ENCODE measurements at places on chromosomes 12 and 14.

DNA sequence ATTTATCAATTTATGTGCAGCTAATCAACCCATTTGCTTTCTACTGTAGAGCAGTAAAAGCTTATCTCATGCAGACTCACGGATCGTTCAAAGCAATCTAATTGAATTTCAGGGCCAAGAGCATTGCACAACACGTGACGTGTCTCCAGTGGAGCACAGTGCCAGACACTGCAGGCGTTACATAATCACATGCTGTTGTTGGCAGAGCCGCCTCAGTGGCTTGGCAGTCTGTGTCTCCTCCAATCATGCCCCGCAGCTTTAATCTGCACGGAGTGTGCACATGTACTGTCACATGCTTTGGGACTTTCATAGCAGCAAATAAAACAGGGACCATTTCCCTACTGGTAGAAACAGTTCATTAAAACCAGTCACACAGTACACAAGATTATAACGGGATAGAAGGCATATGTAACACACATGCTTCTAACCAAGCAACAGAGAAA, 309.3 kb downstream of the ITPR2 start:
- peak; percentile 94 for DNase-seq

GRCh38 chr12:65894088-65894487, 69.8 kb downstream of the HMGA2 start:
- DNase-seq: no peak

- peak; percentile 78 for DNase-seq
These were observed 52.1 kb downstream of the DAD1 start for GRCh38 chr14:22536853-22537338.

- no peak for DNase-seq
These were observed 248.8 kb downstream of the ANO6 start for GRCh38 chr12:45464699-45465098.

DNA sequence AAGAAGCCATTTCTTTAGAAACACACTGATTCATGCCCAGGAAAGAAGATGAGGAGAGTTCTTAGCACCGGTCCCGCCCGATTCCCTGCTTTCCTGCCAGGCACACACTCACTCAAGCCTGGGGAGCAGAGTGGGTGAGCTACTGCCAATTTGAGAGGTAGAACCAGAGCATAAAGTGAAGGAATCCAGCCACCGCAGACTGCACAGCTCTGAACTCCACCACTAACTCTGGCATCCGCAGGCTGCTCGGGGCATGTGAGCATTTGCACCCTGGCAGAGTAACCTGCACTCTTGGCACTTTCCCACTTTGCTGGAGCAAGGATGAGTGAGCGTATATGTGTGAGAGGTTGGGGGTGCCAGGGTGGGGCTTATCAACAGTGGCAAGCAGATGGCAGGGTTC, 4.0 kb upstream of the SYNDIG1L start:
- DNase-seq: no peak

- DNase-seq: no peak
These were observed 27.2 kb upstream of the RGS6 start for GRCh38 chr14:71905031-71905430.

DNA sequence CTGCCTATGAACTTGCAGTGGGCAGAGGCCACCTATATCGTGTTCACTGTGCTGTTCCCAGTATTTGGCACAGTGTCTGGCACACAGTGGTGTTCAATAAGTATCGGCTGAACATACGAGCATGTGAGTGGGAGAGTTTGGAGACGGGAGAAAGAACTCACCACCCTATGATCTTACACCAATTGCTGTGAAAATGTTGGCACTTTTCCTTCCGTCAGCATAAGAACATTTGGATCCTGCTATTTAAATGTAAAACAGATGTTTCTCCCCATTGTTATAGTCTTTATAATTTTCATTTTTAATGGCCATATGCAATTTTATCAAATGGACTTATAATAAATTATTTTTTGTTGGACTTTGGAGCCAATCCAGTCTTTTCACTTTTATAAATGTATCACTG, 144.4 kb downstream of the EFCAB11 start:
- DNase-seq: peak; percentile 74

DNA sequence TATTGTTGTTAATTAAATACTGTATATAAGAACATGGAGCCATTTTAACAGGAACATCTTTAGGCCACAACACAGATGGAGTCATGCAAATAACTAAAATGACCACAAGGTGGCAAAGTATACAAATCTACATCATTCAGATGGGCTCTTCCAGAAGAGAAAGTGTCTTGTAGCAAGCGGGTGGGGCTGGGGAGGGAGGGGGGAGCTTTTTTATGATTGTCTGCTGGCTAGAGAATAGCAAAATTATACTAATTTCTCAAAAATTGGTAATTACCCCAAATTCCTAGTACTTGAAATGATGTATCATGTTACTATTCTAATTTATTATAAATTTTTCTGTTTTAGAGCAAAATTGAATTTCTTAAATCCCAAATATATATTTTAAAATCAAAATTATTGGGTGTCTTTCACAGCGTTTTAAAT, 378.7 kb downstream of the PRKD1 start:
- peak; percentile 66 for DNase-seq

DNA sequence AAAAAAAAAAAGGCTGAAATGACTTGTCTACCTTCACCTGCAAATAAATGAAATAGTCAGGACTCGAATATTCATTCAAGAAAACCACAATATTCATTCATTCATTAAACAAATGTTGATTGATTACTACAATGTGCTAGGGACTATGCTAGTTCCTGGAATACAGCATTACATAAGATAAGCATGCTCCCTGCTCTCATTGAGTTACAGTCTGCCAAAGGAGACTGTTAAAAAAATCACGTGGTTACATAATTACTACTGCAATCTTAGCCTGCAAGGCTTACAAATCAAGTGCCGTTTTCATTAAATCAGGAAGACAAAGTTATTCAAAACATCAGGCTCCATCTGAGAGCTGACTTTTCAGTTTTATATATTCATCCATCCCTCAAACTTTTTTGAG, 70.4 kb upstream of the RIC8B start:
- no peak for DNase-seq

- DNase-seq: peak; percentile 62
These were observed 63.6 kb downstream of the CRADD start for GRCh38 chr12:93740751-93741150.

GRCh38 chr14:100871234-100872186, 32.0 kb downstream of the RTL1 start:
- DNase-seq: peak; percentile 42

DNA sequence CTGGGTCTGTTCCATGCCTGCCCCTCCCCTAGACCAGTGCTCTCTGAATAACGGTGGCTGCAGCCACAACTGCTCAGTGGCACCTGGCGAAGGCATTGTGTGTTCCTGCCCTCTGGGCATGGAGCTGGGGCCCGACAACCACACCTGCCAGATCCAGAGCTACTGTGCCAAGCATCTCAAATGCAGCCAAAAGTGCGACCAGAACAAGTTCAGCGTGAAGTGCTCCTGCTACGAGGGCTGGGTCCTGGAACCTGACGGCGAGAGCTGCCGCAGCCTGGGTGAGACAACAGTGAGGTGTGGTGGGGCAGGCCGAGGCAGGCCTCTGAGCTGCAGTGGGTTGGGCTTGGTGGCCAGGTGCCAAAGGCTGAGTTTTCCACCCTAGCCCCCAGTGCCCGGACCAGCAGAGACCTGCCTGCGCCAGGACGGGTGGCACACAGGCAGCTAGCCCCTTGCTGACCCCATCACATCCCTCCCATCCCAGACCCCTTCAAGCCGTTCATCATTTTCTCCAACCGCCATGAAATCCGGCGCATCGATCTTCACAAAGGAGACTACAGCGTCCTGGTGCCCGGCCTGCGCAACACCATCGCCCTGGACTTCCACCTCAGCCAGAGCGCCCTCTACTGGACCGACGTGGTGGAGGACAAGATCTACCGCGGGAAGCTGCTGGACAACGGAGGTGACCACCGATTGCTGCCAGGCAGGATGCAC, 28.2 kb upstream of the LRP1-AS start:
- peak; percentile 79 for DNase-seq

GRCh38 chr14:90381999-90382451, 14.8 kb upstream of the CALM1 start:
- no peak for DNase-seq

DNA sequence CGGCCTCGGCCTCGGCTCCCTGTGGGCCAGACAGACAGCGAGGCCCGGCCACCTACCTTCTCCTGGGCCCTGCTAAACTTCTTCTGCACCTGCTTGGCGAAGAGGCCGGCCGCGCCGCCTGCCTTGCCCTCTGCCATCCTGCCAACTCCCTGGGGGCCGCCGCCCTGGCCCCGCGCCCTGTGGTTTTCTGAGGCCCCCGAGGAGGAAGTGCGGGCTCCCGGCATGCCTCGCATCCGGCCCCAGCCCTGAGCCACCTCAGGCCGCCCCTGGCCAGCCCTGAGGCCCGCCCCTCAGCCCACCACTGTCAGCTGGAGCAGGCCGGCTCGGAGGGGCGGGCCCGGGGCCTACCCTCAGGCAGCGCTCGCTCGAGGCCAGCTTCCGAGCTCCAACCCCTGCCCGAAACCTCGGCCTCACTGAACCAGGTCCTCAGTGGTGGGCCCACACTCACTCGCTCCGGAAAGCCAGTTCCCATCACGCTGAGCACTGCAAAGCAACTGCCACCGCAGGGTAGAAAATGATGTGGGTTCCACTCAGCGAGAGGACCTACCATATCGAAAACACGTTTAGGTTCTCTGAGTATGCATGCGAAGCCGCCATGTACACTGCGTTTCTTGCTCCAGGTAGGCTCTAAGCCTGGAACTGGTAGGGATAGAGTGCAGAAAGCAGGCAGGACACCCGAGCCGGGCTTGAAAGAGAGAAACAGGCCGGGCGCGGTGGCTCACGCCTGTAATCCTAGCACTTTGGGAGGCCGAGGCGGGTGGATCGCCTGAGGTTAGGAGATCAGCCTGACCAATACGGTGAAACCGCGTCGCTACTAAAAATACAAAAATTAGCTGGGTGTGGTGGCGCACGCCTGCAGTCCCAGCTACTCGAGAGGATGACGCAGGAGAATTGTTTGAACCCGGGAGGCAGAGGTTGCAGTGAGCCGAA, at the start of gene BIN2:
Gene BIN2 (minus strand): TSS at position 209 of the 930 bp plus-strand sequence. CDS start 72 bp downstream, at position 137.
- DNase-seq: no peak

DNA sequence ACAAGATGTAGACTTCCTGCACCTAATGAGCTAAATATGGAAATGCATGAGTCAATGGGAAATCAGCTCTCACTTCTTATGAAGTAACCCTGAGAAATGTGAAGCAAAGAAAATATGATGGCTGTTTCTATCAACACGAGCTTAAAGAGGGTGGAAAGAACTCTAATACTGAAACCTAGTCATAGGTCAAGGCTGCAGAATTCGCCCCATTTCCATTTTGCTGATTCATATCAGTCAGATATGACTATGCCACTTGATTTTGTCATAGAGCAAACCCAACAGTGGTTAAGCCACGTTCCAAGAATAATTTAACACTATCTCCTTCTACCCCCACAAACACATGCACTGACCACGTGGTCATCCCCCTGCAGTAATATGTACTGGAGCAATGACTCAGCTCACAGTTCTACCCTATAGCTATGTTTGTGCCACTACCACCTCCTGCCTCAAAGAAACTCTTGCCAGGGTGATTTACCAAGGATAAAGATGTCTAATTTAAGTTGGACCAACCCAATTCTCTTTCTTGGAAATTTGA, 157.5 kb downstream of the TMTC3 start:
- DNase-seq: peak; percentile 97

DNA sequence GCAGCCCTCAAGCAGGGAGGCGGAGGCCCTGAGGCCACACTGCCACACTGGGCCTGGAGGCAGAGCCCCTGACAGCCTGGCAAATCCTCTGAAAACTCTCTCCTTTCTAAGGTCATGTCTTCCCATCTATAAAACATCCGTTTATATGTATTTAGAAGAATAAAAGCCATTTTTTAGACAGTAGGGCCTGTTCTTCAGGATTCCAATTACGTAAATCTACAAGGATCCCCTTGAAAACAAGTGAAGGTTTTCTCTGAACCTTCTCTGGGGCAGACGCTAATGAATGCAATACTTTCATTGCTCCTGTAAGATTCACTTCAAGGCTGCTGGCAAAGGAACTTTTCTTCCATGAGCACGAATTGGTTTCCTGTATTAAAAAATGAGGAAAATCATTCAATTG, 12.8 kb downstream of the EIF2B2 start:
- no peak for DNase-seq

DNA sequence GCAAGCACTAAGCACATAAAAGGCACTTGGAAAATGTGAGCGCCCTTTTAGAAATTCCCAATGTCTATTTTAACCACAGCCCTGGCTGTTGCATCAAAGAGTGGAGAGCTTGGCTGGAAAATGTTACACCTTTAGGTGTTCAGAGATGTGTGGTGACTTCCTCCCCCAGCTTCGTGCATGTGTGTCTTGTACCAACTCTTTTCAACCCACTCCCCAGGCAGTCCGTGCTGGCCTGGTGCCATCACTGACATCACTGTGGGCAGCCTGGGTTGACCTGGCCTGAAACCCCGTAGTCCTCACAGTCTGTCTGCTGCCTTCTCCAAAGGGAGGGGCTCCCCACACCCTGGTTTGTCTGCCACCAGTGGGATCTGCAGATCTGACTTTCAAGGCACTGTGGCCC, 101.8 kb downstream of the SCARB1 start:
- no peak for DNase-seq

DNA sequence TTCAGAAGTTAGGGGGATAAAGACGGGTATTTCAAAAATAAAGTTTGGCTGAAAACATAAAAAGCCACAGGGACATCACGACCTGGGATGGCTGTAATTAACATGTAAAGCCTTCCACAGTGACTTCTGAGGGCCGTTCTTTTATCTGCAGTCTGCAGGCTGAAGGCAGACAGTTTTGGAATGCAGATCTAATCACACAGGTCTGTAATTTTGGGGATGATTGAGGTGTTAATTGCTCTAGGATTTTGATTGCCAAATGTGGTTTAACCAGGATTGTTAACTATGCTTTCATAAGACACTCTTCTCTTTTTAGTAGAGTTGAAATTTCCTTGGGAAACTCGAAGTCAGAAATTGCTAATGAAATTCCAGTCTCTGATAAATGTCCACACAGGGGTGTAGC, 355.5 kb downstream of the ATP23 start:
- no peak for DNase-seq

GRCh38 chr14:32458720-32459119, 129.6 kb downstream of the AKAP6 start:
- DNase-seq: no peak

DNA sequence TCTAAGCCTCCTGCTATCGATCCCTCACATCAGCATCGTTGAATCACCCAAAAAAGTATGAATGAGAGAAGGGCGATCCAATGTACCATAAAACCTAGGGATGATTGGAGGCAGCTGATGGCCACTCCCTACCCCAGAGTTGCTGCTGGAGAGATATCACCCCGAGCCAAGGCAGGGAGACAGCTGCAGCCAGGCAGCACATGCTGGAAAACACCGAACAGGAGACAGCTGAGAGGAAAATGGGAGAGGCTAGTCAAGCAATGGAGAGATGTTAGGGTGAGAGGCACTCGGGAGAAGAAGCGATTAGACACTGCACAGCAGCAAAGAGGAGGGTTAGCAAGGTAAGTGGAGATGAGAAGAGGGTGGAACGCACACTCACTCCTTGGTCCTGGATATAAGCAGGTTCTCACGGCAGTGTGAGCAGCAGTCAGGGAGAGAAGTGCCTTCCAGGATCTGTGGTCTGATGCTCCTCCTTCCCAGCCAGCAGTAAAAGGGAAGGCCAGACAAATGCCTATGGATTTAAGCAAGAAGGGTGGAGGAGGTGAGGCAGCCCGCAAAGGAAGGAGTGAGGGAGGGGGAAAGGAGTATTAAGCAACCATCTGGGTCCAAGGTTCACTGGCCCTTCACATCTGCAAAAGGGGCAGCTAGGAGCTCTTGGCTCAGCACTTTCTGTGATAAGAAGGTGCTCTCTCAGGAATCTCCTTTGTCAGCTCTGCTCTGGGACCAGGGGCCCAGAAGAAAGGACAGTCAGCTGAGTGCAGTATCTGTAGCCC, at the start of gene SLC7A7:
Gene SLC7A7 (minus strand): TSS at position 495 of the 773 bp plus-strand sequence. CDS start 2,037 bp downstream, outside the sequence.
- DNase-seq: no peak
